ENCODE measurements at places on chromosomes 7 and 10.

DNA sequence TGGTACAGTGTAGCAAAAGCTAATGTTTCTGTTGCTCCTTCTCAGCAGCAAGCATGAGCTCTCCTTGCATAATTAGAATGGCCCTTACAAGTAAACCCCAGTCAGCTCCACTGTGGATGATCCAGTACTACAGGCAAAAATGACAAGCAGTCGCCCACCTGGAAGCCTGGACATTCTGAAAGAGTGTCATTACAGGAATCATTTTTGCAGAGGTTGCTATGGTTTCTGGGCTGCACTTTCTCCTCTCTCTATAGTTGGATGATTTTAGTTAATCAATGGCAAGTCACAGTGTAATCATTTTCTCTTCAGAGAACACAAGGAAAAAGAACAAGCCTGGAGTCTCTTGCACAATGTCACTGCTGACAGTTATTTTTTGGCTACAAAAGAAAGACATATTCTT lies 102.9 kb upstream of the MYO3A start:
- no peaks in the 10 kb centered on the region for H3K36me3 ChIP-seq
- H3K4me1 ChIP-seq: peaks cover 12% of the 10 kb centered on the region
- H3K27me3 ChIP-seq: no peaks in the 10 kb centered on the region
- DNase-seq: no peak
- no peak overlapping the region for H3K4me3 ChIP-seq
- no peak overlapping the region for H3K27ac ChIP-seq

DNA sequence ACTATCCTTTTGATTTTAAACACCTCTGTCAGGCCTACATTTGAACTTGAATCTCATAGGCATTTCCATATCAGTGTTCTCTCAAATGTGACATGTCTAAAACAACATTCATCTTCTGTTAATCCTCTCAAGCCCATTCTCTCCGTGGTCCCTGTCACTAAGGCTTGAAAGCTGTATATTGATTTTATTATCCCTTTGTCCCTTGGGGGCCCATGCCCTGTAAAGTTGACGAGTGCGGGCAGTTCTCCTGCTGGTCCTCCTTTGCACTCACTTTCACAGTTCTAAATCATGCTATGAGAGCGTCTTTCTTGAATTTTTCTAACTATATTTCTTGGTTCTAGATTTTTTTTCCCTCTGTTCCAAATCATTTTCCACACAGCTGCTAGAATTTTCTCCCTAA lies 27.3 kb downstream of the GALNT11 start:
- no peak overlapping the region for H3K4me3 ChIP-seq
- H3K27ac ChIP-seq: no peak overlapping the region
- H3K4me1 ChIP-seq: peaks cover 9% of the 10 kb centered on the region
- no peaks in the 10 kb centered on the region for H3K36me3 ChIP-seq
- no peak for DNase-seq
- no peaks in the 10 kb centered on the region for H3K27me3 ChIP-seq

GRCh38 chr7:7851381-7851780 lies 117.2 kb upstream of the GLCCI1 start:
- no peak overlapping the region for H3K27ac ChIP-seq
- H3K27me3 ChIP-seq: no peaks in the 10 kb centered on the region
- no peaks in the 10 kb centered on the region for H3K36me3 ChIP-seq
- H3K4me1 ChIP-seq: no peaks in the 10 kb centered on the region
- no peak for DNase-seq

GRCh38 chr10:129079705-129080104 lies 387.3 kb upstream of the MGMT start:
- no peak overlapping the region for H3K27ac ChIP-seq
- H3K4me3 ChIP-seq: no peak overlapping the region
- H3K27me3 ChIP-seq: no peaks in the 10 kb centered on the region
- DNase-seq: no peak

Data from neuronal stem cell (in vitro differentiated cells).